NCI-H2081 (cell line): ENCODE measurements at places on chromosomes 3 and 15.

- DNase-seq: no peak
These were observed 27.5 kb downstream of the CCDC12 start for GRCh38 chr3:46948830-46949671.

DNA sequence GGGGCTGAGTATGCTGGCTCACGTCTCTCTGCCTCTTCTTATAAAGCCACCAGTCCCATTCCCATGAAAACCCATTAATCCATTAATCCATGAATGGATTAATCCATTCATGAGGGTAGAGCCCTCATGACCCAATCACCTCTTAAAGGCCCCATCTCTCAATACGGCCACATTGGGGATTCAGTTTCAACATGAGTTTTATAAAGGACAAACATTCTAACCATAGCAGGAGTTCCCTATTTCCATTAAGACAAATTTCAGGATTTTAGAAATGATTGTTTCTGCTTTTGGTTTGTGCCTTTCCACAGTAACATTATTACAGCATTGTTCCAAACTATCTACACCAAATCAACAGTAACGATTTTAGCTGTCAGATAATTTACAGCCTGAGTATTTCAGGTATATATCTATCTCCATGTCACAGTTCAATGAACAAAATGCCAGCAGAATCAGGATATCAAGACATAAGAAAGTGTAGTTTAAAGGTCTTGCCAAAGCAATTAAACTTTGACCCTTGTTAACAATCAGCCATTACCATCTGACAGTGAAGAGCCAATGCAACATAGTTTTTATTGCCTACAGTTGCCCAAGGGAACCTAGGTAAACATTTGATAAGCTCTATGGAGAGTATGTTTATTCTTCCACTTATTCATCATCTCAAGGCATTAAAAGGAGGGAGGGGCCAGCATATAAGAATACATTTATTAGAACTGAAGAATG is 3.8 kb downstream of the TSPAN3 start:
- peak; percentile 13 for DNase-seq

DNA sequence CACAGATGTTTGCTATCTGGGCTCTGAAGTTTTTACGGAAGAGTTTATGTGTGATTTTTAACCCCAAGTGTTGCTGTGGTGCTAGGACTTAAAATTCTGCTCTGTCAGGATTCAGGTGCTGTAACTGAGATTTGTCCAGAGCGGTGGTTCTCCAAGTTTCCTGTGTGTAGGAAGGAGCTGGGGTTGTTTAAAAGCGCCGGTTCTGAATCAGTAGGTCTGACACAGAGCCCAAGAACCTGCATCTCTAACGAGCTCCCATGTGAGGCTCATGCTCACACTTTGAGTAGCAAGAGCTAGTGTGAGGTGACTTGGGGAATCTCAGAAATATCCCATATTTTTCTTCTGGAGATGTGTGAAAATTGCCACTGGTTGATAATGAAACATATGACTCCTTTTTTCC is 325.5 kb downstream of the SATB1 start:
- DNase-seq: no peak

GRCh38 chr15:70071799-70072198 is 25.9 kb downstream of the TLE3 start:
- no peak for DNase-seq

DNA sequence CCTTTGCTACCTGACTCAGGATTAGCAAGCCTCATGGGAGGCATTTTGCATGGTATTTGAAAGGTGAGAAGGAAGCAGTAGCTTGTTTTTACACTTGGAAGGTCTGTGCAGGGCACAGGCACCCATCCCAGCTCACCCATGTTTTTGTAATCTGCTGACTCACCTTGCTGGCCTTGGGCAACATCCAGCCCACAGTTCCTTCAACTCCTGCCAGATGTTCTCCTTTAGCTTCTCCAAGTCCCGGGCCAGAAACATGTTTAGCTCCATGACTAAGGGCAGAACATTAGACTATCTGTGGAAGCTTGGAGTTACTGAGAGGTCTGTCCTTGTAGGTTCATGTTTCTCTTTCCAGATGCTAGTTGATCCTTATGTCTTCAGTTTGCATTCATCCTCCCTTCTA is 12.4 kb upstream of the ZNF770 start:
- no peak for DNase-seq

DNA sequence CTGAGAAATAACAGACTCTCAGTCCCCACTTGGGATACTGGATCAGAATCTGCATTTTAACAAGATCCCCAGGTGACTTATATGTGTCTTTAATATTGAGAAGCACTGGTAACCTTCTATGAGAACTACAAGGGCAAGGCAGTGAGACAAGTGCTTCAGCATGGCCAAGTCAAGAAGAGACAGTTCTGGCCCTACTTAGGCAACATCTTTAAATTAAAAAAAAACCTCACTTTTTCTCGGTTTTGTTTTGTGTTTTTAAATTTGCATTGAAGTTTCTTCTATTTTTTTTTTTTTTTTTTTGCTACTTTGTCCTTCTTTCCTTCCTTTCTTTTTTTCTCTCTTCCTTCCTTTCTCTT is 42.5 kb upstream of the SPTSSB start:
- DNase-seq: no peak

GRCh38 chr3:130558366-130558765 is 41.4 kb downstream of the COL6A6 start:
- DNase-seq: no peak

DNA sequence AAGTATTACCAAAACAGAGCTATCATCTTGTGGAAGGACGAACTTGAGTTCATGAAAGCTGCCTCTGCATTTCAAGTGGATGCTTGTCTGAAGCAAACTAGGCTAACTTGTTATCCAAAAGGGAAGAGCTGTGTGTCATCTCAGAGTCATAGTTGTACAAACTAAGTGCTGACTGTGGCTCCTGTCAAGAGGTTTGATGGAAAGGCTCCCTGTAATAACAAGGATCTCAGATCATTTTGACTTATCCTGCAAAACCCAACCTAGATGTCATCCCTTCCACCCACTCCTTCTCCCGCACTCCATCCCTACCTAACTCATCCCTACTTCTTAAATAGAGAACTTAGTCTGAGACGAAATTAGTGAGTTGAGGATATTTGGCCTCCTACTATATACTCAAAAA is 110.8 kb downstream of the NR2E3 start:
- no peak for DNase-seq

- no peak for DNase-seq
These were observed 213.8 kb downstream of the ARRDC4 start for GRCh38 chr15:98174286-98174685.

DNA sequence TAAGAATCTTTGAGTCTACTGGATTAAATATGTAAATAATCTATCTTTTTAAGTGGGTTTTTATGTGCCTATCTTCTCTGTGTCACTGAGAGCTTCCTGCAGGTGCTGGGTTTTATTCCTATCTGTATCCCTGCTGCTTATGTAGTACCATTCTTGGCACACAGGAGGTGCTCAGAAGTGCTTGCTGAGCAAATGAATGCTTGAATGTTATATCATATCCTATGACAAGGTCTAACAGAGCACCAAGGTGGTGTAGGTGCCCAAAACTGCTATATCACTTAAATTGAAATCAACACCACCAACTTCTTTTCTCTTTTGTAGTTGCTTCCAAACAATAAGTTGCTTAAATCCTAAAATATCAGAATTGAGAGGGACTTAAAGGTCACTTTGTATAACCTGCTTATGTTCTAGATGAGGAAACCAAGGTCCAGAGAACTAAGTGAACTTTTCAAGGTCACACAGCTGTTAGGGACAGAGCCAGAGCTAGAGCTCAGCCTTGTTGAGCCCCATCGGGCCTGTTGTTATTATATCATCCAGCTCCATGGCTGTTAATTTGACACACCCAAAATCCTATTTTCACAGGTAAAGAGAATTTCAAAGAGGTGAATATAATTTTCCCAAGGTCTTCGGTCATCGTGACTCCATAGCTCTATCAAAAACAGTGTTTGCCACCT is 46.0 kb downstream of the CCNL1 start:
- DNase-seq: peak; percentile 24

DNA sequence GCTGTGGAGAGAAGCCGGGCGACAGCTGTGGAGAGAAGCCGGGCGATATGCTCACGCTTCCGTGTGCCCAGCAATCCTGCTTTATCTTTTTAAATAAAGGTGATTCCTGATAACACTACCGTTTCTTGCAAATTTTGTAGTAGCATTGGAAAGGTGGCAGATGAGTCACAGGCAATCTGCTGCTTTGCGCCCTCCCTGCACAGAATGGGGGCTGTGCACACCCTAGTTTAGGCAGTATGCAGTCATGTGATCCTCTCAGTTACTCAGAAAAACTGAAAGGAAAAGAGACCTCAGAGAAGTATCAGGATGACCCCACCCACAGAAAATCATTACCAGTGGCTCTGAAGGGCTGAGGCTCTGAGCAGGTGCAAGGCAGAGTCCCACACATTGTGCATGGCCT is 24.9 kb upstream of the TMCC1 start:
- DNase-seq: no peak

GRCh38 chr3:171620825-171621434 is 160.7 kb upstream of the TNIK start:
- no peak for DNase-seq

DNA sequence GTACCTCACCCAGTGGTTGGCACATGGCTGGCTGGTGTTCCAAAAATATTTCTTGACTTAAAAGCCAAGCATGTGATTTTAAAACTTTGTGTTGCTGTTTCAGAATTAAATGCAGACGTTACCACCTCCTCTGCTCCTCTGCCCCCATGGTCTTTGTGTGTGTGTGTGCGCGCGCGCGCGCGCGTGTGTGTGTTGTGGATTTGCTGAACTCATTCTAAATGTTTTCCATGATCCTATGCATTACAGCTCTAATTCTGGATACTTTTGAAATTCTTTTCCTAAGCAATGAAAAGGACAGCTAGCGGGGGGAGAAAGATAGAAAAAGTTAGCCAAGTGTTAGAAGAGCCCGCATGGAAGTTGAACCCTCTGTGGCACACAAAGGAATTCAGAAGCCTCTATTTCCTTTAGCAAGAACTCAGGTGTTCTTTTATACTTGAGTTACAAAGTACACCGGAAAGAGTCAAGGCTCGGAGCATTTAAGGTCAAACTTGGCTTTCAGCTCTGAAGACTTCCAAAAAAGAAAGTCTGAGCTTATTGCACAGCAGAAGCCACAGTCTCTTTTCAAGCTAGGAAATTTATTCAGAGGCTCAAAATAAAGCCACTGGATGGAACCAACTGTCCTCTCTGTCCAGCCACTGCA is 350.5 kb upstream of the TBL1XR1 start:
- DNase-seq: no peak

- DNase-seq: no peak
These were observed 591.5 kb downstream of the ZNF385D start for GRCh38 chr3:21159543-21159906.

GRCh38 chr3:197394464-197395321 is 96.3 kb upstream of the DLG1 start:
- DNase-seq: no peak

- DNase-seq: no peak
These were observed 382 bp upstream of the COX17 start for GRCh38 chr3:119677641-119677934.
